ENCODE measurements at places on chromosomes 1 and 21.

- DNase-seq = peak; percentile 76
These were observed 82.3 kb downstream of the PGM1 start for GRCh38 chr1:63675420-63675931.

GRCh38 chr1:55067022-55067778 lies 27.9 kb downstream of the PCSK9 start:
- DNase-seq = peak; percentile 76

- DNase-seq = no peak
These were observed 62.0 kb upstream of the HOOK1 start for GRCh38 chr1:59752556-59753414.

DNA sequence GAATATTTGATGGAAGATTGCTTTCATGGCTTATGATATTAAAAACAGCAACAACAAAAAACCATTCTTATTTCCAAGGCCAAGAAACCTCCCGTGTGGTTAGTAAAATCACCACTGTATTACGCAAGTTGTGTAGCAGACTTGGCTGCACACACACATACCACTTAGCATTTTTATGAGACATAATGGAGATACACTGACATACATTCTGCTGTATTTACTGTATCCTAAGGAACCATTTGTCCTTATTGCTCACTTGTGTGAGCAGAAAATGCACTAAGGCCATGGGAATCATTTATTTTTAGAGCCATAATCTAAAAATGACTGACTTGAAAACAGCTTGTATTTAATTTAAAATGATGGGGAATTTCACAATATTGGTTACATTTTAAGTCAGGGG lies 584 bp upstream of the C1orf141 start:
- no peak for DNase-seq

GRCh38 chr1:10189659-10190058 lies 20.7 kb upstream of the KIF1B start:
- DNase-seq = no peak

GRCh38 chr1:43866201-43866600 lies 67.4 kb upstream of the ARTN start:
- DNase-seq = no peak

DNA sequence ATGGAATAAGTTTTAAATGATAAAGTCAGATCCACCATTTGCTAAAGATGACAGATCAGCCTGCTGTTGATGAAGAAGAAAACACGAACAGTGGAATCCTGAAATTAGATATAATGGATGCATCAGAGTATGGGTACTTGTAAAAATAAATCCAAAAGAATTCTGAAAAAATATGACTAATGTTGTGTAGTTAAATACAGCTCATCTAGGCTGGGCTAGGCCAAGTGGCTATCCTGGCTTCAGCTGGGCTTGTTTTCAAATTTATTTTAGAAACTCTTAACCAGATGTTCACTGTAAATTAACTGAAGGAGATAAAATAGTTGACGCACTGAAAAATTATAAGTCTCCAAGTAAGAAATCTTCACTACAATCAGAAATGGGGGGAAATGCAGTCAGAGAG lies 7.4 kb upstream of the RGS2 start:
- DNase-seq = no peak

DNA sequence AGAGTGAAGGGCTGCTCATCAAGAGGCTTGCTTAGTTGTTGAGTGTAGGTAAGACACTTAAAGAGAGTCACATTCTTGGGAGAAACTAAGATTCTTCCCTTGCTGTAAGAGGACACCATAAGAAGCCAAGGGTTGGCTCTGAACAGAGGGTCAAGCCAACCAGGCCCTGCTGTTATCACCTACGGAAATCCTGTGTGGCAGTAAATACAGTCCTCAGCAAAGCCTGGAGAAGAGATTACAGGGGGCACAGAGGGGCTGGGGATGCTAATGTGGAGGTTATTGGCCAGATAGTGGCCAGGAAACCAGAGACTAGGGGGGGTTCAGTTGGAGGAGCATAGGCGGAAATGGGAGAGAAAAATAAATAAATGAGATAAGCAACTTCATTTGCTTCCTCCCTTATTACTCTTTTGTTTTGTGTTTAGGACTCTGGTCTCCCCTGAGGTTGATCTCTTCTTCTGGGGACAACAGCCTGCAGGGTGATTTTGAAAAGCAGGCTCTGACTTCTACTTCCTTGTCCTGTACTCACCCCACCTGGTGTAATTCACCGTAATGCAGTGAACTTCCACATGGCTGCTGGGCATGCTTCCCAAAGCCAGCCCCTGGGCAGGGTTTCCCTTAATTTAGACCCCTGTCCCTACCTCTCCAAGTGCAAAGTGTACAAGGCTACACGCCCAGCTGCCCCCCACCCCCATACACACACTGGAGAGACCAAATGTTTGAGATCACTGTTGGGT lies 40.9 kb downstream of the MTARC1 start:
- DNase-seq = no peak

GRCh38 chr1:172144445-172145061 lies 275.9 kb upstream of the C1orf105 start:
- no peak for DNase-seq

GRCh38 chr1:53642215-53642555 lies 96.8 kb downstream of the GLIS1 start:
- DNase-seq = no peak

DNA sequence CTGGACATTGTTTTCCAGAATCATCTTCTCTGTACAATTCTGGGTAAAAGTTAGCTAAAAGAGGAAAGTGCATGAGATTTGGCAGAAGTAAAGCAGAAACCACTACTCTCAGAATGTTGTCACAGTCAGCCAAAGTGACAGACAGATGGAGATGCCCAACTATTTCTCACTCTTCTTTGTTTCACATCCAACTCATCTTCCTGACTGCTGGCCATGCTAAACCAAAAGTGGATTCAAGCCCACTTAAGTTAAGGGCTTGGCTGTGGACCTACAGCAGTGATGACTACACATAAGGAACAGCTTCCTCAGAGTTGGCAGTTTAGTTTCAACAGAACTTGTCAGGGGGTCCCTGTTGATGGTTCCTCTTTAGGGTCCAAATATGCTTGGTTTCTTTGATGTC lies 730.2 kb downstream of the LRRIQ3 start:
- no peak for DNase-seq

DNA sequence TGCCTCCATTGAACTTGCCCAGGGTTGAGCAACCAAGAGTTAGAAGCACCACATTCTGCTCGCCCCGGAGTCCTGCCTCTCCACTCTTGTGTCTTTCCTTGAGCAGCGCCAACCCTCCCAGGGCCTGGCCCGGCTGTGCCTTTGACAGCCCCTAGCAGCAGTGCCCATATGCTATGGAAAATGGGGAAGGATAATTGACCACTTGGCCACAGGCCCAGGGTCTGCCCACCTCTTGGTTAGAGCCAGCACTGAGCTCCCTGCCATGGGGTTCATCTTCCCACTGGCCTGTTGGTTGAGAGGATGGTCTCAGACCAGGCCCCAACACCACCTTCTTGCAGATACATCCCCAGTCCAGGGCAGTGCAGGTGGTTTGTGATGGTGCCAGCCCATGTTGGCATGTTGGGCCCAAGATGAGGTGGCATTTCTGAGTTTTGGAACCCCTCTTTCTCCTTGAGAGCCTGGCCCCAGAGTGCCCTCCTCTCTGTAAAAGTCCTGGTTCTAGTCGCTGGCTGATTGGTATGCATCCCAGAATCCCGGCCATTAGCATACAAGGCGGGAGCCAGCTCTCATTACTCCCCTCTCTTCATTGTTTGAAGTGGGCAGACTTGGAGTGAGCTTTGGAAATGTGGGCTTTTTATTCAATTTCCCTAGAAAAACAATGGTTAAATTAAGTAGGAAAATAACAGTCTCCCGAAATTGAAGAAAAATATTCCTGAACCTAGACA lies 7.6 kb downstream of the ARHGEF10L start:
- DNase-seq = no peak
